ENCODE measurements at places on chromosomes 2 and 18.

- no peak for DNase-seq
Measured at GRCh38 chr2:72037261-72037666, 110.4 kb downstream of the CYP26B1 start.

GRCh38 chr2:33791625-33792024 lies 192.5 kb upstream of the FAM98A start:
- no peak for DNase-seq

DNA sequence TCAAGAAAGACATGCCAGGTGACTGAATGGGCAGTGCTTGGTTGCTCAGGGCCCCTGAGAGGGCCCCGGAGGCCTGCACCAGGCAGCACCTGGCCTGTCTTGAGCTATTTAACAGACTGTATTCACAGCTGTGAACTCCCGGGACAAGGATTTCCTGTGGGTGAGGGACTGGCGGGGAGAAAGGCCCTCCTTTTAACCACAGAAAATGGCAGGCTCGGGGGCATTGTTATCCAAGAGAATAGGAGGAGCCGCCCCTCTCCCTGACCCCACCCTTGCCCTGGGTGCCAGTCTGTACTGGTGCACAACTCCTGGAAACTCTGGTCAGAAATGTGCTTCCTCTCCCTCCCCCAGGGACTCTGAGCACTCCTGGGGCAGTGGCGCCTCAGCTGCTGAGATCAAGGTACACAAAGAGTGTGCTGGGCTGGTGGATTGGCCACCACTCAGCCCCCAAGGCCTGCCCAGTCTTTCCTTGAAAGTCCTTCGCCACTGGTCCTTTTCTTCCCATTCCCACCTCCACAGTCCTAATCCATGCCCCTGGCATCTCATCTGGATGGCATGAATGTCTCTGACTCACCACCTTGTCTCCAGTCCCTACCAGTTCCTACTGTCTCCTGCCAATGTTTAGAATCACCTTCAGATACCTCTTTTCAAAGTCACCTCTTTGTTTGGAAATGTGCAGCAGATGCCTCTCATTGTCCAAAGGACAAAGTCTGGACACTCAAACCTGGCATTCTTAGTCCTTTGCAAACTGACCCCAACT lies 19.6 kb upstream of the EPAS1 start:
- DNase-seq, result no peak

DNA sequence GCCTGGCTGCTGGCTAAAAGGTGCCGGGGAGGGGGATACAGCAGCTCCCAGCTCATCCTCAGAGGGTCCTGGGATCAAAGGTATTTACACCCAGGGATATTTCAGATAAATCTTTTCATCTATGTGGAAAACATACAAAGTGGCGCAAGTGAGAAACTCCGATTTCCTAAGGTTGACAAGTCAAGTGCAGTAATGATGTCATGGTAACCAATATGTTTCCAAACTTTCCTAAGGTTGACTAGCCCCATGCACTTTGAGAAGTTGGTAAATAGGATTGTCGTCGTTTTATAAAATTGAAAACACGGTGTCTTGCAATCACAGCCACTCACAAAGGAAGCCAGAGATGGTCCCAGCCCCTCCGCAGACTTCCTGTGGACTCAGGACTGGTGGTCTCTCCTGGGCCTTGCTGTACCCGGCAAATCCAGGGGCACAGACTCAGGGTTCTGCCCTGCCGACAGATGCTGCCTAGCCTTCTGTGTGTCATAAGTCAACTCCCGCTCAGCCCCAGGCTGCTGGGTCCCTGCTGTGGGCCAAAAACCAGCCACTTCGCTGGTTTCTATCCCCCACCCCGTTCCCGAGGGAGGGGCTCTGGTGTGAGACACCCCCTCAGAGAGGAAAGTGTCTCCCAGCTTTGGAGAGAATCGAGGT lies 111.2 kb upstream of the PPP1CB start:
- DNase-seq, result no peak

- DNase-seq, result no peak
Measured at GRCh38 chr2:102063487-102063911, 71.7 kb downstream of the IL1R2 start.

DNA sequence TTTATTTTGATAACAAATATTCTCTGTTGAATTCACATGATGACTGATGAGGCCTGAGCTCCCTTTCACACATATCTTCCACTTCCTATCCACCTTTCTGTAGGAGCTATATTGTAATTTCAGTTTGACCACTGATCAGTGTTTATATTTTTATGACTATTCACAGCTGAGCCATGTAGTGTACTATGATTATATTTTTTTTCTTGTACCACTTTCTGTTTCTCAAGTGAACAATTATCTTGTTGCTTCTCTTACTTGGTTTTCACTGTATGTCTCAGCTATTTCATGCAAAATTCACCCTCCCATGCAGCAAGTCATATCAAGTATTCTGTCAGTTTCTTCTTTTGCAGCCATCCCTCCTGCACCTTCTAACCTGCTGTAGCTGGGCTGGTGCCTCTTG lies 78.4 kb downstream of the TMEM247 start:
- no peak for DNase-seq

- no peak for DNase-seq
Measured at GRCh38 chr18:70559446-70559845, 270.6 kb downstream of the SOCS6 start.

DNA sequence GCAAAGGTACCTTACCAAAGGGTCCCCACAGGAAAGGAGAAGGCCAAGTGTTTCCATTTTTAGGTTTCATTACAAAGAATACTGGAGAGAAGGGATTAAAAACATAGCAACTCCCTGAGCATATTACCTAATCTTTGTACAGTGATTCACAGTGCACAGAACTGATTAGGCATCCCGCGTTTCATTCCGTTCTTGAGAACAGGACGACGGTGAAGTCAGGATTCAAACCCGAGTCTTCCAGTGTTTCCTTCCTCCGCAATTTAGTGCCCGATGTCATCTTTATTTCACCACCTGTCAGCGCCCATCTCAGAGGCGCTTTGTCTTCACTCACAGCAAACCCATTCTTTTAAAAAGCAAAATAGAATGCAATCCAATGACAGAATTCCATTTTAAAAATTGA lies 488.5 kb downstream of the EIPR1 start:
- no peak for DNase-seq

DNA sequence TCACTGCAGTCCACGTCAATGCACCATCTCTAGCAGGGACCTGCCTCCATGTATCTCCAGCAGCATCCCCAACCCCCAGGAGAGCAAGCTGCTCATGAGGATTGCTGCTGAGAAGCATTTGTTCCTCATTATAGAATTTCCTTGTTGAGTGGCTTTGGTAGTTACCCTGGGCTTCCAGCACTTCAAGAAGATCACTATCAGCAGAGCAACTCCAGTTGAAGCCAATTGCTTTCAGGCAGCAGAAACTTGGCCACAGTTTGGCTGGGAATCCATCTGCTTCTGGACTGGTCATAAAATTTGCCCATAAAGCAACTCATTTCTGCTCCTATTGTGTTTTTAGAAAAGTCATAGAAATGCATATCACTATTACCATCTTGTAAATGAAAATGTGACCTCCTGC lies 17.4 kb downstream of the TRPM8 start:
- DNase-seq, result no peak

DNA sequence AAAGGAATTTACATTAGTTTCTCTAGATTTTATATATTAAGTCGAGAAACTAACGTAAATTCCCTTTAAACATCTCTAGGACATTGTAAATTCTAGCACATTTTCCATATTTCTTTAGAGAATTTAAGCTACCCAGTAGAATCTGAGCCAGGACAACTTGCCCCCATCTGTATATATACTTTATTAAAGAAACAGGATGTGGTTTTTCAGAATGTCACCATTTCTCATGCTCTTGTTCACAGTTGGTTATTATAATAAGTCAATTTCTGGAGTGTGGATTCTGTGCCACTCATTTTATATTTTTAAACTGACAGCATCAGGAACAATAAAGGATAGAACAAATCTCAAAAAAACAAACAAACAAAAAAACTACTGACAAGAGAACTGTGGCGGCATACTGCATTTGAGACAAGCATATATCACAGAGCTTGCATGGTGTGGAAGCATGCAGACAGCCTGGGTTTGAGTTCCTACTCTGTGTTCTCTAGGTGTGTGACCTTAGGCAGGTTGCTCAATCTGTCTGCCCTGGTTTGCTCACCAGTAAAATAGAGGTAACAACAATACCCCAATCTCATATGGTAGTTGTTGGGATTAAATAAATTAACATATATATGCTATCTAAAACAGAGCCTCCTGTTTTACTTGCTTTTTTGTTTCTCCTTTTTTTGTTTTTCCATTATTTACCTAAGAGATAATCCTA lies 61.4 kb upstream of the DNER start:
- DNase-seq, result no peak

DNA sequence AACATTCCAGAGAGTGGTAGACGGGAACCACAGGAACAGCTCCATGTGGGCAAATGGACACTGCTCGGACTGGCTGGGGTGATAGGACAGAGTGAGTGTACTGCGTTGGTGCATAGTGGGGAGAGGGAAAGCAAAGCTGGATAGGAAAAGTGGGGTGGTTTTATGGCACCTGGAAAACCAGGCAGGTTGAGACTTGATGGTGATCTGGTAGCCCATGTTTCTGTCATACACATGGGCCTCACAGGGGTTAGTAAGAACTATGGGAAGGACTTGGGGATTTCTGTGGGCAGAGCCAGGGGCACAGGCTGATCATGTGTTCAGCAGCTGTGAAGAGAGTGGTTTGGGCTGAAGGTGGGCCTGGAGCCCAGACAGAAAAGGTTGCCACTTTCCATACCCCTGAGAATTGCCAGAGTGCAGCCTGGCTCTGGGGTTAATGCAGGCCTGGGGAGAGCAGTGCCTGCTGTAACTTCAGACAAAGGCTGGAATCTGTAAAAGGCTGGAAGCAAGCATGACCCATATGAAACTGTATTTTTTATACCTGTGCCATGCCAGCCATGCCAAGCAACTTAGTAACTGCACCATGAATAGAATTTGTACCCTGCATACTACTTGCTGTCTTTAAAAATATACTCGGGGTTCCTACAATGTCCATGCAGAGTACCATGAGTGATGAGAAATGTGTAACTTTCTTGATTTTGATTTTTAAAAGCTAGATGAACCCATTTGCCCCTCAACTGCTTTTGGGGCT lies 41.9 kb downstream of the RPIA start:
- DNase-seq, result no peak

DNA sequence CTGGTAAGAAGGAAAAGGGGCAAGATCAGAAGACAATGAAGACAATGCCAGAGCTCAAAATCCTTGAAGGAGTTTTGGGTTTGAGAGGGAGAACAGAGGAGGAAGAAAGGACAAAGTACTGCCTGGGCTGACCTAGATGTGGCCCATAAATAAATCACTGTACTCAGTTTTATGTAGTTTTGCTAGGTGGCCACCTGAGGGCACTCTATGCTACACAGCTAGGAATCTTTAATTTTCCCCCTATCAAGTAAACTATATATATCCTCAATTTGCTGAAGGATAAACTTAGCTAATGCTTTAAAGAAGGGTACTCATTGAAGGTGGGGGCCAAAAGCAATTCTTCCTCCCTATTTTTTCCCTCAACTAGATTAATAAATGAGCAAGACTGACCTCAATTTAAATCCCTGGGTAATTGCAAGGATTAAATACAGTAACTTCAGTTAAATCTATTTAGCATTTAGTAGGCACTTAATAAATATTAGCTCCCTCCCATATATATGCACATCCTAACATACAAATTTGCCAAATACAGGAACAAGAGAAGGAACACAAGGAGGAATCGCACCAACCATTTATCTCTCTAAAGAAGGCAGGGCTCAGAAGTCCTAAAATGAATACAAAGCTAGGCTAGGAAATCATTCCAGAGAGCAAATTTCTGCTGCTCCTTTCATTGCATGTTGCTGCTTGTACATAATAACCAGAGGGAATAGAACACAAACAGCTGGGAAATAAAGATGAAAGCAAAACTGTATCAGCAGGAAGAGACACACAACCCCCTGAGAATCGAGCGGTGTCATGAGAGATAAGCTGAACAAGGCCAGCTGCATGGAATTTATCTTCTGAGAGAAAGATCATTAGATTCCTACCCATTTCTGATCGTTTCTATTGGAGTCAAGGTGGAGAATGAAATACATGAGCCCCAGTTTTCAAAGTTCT lies 540.1 kb downstream of the NRXN1 start:
- DNase-seq, result no peak

DNA sequence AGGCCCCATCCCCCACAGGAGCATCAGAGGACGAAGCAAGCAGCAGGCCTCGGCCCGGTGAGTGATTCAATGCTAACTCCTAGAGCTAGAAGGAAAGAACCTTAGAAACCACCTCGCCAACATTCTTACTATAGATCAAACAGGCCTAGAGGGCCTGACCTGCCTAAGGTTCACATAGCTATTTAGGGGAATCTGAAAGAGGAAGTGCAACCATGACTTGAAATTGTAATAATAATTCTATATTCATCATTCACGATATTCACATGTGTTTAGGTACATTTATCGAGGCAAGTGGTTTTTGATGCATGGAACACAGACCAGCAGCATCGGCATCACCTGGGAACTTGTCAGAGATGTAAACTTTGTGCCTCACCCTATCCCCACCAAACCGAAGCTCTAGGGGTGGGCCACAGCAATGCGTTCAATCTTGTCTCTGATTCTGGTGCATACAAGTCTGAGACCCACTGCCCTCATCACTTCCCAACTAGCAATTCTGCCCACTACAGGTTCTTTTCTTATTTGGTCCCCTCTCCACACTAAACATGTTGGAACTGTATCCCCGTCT lies 78.0 kb upstream of the DNMT3A start:
- DNase-seq, result no peak
